ENCODE measurements at places on chromosomes 11 and 22. TPM values are rescaled to one million over a fixed set of nuclear protein-coding genes. Genes with fewer than 3 reads are reported as not detected.

The KIAA0930 gene
- total RNA-seq: 67.9 TPM

The MMP27 gene
- not detected for total RNA-seq

The HMGXB4 gene
- 16.5 TPM for total RNA-seq

The TMEM86A gene
- 0.83 TPM for total RNA-seq

The PANX2 gene
- 0.85 TPM for total RNA-seq

The OR52B4 gene
- total RNA-seq: not detected

The MRPL49 gene
- 41.3 TPM for total RNA-seq

The MAJIN gene
- not detected for total RNA-seq

The THRSP gene
- total RNA-seq: not detected

The EHF gene
- 0.09 TPM for total RNA-seq

The SLCO2B1 gene
- 0.65 TPM for total RNA-seq

The SMIM35 gene
- total RNA-seq: not detected

The CD3D gene
- total RNA-seq: not detected

The SELENOM gene
- total RNA-seq: 171 TPM

The BATF2 gene
- 0.37 TPM for total RNA-seq

The MS4A18 gene
- not detected for total RNA-seq

The MRGPRX2 gene
- not detected for total RNA-seq

The OR6T1 gene
- total RNA-seq: not detected

The PDHX gene
- 39.8 TPM for total RNA-seq

The SESN3 gene
- 22.9 TPM for total RNA-seq

The GPR83 gene
- total RNA-seq: under 0.01 TPM

The KCNQ1OT1 gene
- total RNA-seq: 4.9 TPM

The DRD4 gene
- not detected for total RNA-seq

The PLEKHA7 gene
- total RNA-seq: 0.18 TPM

The MMP1 gene
- 655 TPM for total RNA-seq

The POU2AF2 gene
- not detected for total RNA-seq

The SLC22A25 gene
- not detected for total RNA-seq

The TRPM5 gene
- total RNA-seq: not detected

The TUBGCP6 gene
- 19.5 TPM for total RNA-seq

The SYNGR1 gene
- 19.5 TPM for total RNA-seq

The PARVB gene
- 25.7 TPM for total RNA-seq

The OR10D3 gene
- total RNA-seq: not detected

The NDUFS8 gene
- total RNA-seq: 99.7 TPM

The DEUP1 gene
- total RNA-seq: not detected

The MUC5AC gene
- total RNA-seq: not detected

The DBX1 gene
- not detected for total RNA-seq

The SAA1 gene
- not detected for total RNA-seq

The SMARCB1 gene
- 17.4 TPM for total RNA-seq

The MMP13 gene
- not detected for total RNA-seq

The SCUBE1 gene
- total RNA-seq: 5.0 TPM

The FLRT1 gene
- 0.28 TPM for total RNA-seq

The OR5T2 gene
- total RNA-seq: not detected

The CRYAB gene
- 12.7 TPM for total RNA-seq

The OR2AG1 gene
- total RNA-seq: not detected

The POU2F3 gene
- total RNA-seq: not detected

The UBQLNL gene
- total RNA-seq: 0.14 TPM

The BARX2 gene
- total RNA-seq: not detected

The BTBD18 gene
- not detected for total RNA-seq

The C11orf91 gene
- total RNA-seq: not detected

The LRRC56 gene
- total RNA-seq: 0.85 TPM

The CD248 gene
- 60.8 TPM for total RNA-seq

The PRR33 gene
- not detected for total RNA-seq

The TRIM48 gene
- not detected for total RNA-seq

The OR4D5 gene
- total RNA-seq: not detected

The CCDC188 gene
- 1.3 TPM for total RNA-seq
